Cardiac fibroblast (primary cell): ENCODE measurements at places on chromosomes 12 and 14.

GRCh38 chr12:44654646-44655639 is 221.2 kb downstream of the NELL2 start:
- DNase-seq, result no peak

DNA sequence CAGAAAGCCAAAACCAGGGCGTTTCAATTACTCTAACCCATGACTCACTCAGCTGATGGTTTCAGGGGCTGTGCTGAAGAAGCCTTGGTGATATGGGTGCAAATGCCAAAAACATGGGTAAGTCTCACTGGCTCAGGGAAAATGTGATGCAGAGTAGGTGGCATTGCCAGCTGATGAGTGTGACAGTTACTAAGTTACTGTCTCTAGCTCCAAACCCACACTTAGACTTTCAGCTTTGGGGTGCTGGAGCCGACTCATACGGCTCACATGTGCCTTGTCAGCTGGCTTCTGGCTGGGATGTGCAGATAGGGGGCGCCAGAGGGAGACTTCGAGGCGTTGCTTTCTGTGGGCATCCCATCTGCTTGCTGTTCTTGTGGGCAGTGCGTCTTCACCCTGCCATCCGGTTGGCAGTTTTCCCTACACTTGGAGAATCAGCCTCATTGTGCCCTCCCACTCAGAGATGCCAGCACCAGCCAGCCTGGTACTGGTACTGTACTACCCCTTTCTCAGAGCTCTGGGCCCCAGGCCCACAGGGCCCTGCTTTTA is 11.1 kb upstream of the KRT7 start:
- peak; percentile 63 for DNase-seq

- DNase-seq, result no peak
Measured at GRCh38 chr12:101379149-101379548, 28.4 kb downstream of the ARL1 start.

GRCh38 chr14:75566321-75566720 is 12.1 kb upstream of the FLVCR2 start:
- DNase-seq, result peak; percentile 38

- DNase-seq, result no peak
Measured at GRCh38 chr12:80032946-80033345, 66.4 kb upstream of the OTOGL start.

DNA sequence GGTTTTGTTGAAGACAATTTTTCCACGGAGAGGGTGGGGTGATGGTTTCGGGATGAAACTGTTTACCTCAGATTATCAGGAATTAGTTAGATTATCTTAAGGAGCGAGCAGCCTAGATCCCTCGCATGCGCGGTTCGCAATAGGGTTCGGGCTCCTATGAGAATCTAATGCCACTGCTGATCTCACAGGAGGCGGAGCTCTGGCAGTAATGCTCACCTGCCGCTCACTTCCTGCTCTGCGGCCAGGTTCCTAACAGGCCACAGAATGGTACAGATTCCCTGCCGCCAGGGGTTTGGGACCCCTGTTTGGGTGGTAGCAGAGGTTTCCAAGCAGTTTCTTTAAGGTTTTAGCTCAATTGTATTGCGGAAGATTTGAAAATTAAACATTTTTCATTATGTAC is 439.8 kb upstream of the OR4E1 start:
- no peak for DNase-seq

GRCh38 chr12:15982471-15982870 is 71.3 kb downstream of the DERA start:
- DNase-seq, result peak; percentile 78

DNA sequence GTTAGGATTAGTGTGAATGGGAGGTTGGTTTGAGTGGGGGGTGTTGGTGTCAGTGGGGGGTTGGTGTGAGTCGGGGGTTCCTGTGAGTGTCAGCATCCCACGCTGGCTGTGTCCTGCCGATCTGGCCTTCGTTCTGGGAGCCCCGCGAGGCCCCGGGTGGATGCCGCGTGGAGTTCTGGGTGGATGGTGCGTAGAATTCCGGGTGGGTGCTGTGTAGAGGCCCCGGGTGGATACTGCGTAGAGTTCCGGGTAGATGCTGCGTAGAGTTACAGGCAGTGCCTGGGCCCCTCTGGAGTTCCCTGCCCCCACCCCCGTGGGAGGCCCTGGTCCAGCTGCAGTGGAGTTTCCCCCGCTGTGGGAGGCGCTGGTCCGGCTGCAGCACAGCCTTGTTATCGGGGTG is 8.7 kb downstream of the NOC4L start:
- DNase-seq, result no peak

DNA sequence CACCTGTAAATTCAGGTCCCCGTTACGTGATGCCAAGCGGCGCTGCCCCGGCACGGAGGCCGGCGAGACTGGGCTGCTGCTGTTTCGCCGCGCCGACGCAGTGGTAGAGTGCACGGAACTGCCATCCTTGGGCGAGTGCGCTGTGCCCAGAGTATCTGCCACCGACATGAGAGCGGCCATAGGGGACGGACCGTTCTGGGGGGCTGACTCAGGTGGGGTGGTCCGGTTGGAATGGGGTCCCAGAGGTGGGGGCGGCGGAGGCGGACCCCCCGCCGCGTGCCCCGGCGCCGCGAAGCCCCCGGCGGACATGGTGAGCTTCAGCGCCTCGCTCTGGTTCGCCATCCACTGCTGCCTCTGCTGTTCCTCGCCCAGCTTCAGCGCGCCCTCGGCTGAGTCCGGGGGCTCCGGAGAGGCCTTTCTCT is 2.8 kb downstream of the IRF2BPL start:
- no peak for DNase-seq

GRCh38 chr12:116959198-116959460 is 48.4 kb downstream of the FBXW8 start:
- DNase-seq, result no peak

DNA sequence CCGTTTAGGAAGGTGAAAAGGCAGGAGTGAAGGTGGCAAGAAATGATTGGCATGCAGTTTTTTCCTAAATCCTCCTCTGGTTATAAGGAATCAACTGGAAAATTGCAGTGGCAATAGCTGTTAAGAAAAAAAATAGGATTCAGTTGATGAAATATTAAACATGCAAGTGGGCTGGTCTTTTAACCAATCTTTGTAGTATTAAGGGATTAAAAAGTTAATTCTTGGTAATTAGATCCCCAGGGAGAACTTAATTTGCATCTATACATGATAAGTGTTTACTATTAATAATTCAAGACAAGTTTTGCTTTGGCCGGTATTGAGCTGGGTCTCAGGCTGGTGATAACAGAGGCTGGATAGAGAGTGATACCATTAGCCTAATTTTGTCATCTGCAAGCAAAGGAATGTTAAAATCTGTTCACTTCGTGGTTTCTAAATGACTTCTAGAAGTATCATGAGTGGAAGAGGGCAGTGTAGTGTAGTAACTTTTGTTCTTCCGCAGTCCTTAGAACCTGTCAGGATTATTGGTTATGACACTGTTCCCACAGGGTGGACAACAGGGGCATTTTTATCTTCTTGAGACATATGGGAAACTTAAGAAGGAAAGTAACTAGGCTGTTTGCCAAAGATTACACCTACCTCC is 118.5 kb downstream of the PRKCH start:
- DNase-seq, result no peak

- no peak for DNase-seq
Measured at GRCh38 chr14:26934151-26934550, 336.3 kb upstream of the NOVA1 start.

DNA sequence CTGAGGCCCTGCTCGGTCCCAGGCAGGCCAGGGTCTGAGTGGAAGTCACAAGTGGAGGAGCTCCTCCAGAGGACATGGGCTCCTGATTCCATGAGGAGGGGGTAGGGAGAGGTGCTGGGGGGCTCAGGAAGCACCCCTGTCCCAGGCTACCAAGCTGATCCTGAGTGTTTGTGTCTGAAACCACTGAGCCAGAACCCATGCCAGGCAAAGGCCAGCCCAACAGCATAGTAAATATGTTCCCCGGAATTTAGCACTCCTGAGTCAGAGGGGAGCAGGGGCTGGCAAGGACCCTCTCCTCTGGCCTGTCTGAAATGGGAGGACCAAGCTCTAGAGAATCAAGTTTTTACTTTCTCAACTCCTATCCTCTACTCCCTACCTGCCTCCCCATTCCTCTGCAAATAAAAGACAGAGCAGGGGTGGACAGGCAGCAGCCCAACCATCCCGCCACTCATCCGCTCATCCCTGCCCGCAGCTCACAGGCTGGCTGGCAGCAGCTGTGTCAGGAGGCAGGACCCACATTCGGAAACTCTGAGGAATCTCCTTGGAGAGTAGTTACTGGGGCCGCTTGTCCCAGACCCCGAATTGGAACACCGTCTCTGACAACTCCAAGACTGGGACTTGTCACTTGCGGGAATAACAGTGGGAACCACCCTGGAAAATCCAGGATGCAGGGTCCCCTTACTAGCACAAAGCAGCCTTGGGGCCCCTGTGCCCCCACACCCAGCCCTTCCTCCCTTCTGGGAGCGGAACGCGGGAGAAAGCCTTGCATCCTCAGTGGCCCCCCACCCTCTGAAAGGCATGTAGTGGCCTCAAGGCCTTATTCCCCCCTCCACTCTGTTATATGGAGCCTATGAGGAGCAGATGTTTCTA is 102.5 kb downstream of the ZFP36L1 start:
- no peak for DNase-seq

DNA sequence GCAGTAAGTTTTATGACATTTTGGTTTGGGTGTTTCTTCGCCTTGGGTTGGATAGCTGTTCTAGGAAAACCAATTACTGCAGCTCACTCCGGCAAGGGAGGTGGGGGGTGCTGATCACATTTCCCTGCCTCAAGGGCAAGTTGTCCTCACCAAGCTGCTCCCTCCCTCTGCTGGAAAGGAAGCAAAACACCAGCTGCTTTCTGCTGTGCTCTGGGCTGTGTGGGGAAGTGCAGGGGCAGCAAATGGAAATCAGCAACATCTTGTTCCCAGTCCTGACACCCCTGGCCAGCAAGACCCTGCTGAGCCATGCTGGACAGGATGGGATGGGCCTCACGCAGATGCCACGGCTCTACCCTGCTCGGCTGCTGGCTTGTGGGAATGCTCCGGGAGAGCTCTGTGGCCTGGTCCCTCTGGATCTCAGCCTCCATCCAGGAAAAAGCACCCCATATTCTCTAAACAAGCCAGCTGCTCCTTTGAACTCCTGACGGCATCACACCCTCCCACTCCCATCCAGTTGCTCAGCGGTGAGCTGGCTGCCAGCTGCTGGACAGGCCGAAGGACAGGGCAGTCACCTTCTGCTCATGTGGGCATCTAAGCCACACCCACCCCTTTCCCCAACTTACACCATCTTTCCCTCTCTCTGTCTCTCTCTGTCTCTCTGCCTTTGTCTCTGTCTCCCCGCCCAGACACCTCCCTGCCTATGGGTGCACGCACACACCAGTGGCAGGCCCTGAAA is 52.4 kb upstream of the EIF5 start:
- peak; percentile 47 for DNase-seq

DNA sequence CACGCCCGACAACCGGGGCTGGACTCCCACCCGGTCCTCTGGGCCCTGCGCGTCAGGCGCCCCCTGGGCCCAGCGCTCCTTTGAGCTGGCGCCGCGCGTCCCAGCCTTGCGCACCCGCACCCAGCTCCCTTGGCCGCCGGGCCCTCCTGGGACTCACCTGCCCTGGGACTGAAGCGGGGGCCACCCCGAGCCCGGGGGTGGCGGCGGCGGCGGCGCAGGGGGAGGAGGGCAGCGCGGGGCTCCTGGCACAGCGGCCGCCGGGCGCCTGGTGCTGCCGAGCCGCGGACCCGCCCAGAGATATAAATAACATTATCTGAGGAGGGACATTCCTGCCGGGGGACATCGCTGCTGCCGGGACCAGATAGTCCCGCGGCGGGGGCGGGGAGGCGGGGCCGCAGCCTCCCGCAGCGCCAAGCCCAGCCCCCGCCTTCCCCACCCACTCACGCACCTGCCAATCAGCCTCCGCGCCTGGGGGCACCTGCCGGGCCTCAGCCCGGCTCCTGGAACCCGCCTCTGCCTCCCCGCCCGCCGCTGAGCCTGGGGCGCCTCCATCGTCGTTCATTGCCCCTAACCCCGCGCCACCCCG is at the start of gene SPTB:
Gene SPTB, minus strand, starts transcription at position 273 of the 586 bp plus-strand sequence. CDS start 56,813 bp downstream, outside the sequence.
- no peak for DNase-seq

DNA sequence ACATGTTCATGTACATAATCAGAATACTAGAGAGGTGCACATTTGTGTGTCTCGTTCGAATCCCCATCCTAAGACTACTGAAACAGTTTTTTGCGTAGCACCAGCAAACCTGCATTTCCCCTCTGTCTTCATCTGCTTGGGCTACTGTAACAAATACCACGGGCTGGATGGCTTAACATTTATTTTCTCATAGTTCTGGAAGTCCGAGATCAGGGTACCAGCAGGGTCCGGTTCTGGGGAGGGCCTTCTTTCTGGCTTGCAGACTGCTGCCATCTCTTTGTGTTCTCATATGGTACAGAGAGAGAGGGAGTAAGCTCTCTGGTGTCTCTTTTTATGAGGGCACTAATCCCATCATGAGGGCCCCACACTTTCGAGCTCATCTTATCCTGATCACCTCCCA is 30.6 kb downstream of the KLC1 start:
- no peak for DNase-seq

DNA sequence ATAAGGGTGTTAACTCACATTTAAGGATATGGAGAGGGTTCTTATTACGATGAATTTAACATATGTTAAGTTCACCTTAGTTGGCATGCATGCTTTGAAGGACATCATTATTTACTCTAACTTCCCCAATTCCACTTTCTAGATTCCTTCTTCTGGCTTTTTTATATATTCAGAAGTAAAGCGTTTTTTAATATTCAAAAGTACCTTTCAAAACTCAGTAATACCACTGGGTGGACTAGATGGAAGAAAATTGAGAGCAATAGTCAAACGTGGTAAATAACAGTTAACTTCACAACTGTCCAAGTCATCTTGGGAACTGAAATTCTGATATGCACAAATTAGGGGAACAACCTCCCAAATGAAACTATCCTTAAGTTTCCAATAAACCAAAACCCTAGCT is 9.1 kb downstream of the SINHCAF start:
- no peak for DNase-seq

DNA sequence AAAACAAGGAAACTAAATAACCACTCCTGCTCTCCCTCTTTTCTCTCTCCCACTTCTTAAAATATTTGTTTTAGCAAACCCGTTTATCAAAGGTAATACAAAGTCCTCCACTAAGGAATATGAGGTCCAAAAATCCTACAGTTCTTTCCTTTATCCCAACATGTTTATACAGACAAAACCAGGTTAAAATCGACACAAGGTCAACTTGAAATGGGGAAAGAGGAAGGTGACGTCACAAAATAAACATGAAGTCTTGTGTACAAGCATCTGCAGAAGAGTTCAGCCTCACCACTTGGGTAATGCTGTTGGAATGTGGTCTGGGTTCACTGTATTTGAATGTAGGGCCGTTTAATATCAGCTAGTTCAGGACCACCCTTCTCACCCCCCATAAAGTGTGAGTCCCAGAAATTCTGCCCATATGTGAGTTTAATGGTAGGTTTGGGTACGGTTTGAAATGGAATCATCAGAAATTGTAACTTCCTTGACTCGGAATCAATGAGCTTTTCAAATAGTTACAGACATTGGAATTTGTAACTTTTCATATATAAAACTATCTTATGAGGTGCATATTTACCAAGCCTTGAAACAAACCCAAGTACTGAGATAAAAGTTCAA is 120.0 kb upstream of the SLC38A2 start:
- peak; percentile 98 for DNase-seq

- no peak for DNase-seq
Measured at GRCh38 chr14:32413967-32414640, 85.0 kb downstream of the AKAP6 start.
